ENCODE measurements at places on chromosomes 3 and 15. TPM values are rescaled to one million over a fixed set of nuclear protein-coding genes. Genes with fewer than 3 reads are reported as not detected.

The TRIM42 gene
- total RNA-seq, result not detected

The PLCH1 gene
- total RNA-seq, result 0.16 TPM

The SSUH2 gene
- 2.4 TPM for total RNA-seq

DNA sequence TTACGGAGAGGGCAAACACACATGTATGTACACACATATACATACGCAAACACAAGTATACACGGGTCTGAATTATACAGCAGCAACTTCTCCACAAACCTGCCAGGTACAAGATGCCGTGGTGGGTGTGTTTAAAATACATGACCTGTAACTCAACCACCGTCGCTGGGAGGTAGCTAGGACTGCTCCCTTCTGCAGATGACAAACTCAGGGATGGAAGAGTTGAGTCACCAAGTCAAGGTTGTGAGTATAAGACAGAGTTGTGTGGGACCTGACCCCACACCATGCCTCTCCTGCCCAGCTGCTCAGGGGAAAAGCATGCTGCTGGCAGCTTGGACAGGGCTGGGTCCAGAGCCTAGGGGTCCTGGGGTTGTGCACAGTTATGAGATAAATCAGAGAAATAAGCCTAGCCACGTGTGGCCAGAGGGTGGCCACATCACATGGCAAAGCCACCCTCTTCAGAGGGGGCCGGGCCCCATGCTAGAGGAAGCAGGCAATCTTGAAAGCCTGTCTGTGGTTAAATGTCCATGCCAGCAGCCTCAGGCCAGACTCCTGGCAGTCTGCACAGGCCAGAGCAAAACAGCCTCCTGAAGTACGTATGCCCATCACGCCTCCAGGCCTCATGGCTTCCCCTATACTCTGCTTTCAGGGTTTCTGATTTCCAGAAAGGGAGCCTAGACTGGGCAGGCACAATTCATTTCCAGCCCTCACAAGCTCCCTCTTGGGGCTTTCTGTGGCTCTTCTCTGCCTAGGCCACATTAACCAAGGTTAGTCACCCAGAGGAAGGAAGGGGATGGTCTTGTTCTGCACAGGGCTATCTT, 107.7 kb upstream of the RPL32 start:
- no peak for DNase-seq

The CLDN18 gene
- total RNA-seq, result not detected

GRCh38 chr3:169659096-169659819, 4.3 kb downstream of the MECOM start:
- no peak for DNase-seq

The HGD gene
- total RNA-seq, result 0.73 TPM

- DNase-seq, result no peak
These were observed 422.7 kb upstream of the CFAP20DC start for GRCh38 chr3:59472541-59472940.

DNA sequence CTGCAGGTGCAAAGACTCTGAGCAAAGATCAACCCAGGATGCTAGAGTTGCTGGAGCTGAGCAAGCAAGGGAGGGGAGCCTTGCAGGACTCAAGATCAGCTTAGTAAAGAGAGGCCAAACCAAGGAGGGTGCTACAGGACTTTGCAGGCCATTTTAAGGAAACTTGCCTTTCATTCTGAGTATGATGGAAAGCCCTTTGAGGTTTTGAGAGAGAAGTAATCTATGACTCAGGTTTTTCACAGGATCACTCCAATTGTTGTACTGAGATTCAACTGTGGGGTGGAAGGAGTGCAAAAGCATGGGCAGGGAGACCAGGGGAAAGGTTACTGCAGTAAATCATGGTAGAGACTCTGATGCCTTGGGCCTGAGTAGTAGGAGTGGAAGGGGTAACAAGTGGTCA, 260.4 kb upstream of the GPR149 start:
- no peak for DNase-seq

The CASR gene
- not detected for total RNA-seq

GRCh38 chr3:4834403-4834866, 144.8 kb upstream of the BHLHE40 start:
- DNase-seq, result no peak

- peak; percentile 72 for DNase-seq
These were observed at the start of gene RAB6B for GRCh38 chr3:133895208-133896001. TSS of gene RAB6B (minus strand) at chr3:133895882. CDS start at chr3:133895466, 416 bp downstream.

- no peak for DNase-seq
These were observed 2.2 kb downstream of the SLC12A6 start for GRCh38 chr15:34335176-34336032.

DNA sequence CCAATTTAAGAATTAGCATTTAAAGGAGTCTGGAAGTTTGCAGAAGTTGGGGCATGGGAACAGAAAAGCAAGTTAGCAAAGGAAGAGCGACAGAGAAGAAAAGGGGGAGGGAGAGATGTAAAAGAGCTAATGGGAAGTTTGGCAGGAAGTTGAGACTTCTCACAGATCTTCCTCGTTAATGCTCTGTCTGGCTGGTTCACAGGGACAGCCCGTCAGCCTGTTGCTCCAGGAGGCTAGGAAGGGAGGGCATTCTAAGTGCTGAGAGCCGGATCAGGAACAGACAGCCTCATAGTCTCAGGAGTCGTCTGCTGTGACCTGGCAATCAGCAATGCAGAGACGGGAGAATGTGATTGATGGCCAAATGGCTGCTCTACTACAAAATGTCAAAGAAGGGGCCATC, 150.3 kb downstream of the AGBL1 start:
- DNase-seq, result no peak

DNA sequence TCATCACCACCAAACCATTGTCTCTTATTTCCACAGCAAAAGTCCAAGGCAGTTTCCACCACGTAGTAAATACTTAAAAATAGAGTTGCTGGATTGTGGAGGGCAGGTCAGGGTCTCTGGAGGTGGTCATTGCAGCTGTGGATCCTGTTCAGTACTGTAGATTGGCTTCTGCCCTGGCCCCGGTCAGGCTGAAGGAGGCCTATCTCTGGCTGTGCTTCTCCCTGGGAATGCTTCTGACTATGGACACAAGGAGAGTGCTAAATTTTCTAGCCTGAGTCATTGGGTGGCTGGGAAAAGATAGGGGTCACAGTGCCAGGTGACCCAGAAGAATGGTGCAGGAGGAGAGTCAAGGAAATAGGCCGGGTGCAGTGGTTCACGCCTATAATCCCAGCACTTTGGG, 26.3 kb upstream of the GMPPB start:
- no peak for DNase-seq

GRCh38 chr15:43775411-43775965, 1.3 kb downstream of the ELL3 start:
- no peak for DNase-seq

DNA sequence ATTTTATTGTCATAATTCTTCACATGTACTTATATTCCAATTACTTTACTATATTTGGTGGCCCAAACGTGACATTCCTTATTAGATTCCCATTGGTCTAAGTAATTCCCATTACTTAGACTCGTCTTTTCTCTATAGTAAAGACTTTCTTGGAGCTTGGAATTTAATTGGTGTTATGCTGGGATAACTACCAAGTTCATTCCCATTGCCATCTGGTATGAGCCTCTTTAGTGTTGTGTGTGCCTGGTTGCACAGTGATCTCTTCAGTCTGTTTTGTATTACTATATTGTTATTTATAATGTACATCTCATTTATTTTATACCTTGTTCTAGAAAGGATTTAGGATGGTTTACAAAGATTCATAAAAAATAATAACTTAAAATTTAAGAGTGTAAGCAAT, 27.8 kb downstream of the TMEM108 start:
- no peak for DNase-seq

DNA sequence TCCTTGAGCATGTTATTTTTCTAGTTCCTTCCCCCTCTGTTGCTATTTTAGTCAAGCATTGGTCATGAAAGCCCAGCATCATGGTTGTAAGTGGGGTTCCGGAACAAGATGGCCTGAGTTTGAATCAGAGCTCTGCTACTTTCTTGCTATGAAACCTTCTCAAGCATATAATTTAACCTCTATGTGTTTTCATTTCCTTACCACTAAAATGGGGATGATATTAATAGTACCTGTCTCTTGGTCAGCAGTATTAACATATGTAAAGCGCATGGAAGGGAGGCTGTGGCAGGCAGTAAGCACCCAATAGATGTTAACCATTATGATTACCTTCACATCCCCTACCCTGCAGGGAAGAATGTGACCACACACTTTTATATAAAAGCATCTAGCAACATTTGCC, 14.3 kb upstream of the SPRED1 start:
- no peak for DNase-seq

- DNase-seq, result peak; percentile 81
These were observed 77.3 kb upstream of the MAGI1 start for GRCh38 chr3:66115858-66116654.

The MESP2 gene
- 0.19 TPM for total RNA-seq

All from cardiac septum (tissue), 1 donor.